Thoracic aorta (tissue), 2 donors: ENCODE measurements at places on chromosomes 4 and X.

- no peak for DNase-seq
Measured at GRCh38 chrX:135740681-135741149, 27.3 kb downstream of the CT45A1 start.

DNA sequence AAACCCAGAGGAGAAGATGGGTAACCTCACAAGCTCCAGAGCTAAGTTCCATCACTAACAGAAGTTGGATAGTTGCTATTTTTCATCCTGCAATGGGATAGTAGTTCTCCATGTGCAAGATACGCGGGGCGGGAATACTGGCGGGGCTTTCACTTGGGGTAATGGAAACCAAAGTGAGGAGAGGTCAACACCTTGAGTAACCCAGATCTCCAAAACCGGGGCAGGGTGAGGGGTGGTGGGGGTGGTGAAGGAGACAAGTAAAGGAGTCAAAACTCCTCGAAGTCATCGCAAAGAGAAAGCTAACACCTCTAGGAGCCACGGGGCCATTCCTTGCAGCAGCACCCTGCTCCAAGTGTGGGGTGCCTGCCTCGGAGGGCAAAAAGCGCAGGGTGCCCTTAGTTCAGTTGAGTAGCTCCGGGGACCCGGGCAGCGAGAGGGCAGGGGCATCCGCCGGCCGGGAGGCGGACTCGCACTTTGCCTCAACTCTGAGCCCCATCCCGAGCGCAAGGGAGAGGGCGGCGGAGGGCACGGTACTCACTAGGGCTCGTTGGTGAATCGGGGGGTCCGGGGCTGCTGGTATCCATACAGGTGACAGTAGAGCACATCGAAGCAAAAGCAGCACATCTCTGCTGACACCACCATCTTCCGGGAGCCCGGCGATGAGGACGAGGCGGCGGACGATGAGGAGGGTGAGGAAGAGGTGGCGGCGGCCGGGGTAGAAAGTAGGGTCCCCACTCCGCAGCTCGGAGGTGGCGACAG is 645 bp downstream of the AMMECR1 start:
- DNase-seq: no peak

DNA sequence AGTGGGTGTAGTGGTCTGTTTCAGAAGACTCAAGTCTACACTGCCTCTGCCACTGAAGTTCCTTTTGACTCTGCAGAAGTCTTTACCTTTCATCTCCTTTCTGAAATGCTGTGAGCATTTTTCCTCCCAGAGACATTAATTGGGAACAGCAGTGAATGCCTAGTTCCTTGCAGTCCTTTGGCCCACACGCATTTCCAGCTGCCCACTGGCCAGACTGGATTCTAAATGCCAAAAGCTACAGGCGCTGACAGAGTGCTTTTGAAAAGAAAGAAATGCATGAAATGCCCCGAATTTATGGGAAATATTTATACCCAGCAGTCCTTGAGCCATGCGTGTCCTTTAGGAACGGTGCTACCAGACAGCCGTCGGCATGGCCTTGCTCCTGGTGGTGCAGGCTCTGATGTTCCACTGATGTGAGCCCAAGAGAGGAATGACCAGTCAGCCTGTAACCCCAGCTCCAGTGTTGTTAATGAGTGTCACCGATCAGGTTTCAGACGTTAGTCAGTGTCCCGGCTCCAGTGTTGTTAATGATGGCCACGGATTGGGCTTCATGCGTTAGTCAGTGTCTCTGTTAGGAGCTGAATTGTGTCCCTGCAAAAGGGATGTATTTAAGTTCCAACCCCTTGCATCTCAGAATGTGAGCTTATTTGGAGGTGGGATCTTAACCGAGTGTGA is 132.6 kb downstream of the TBL1X start:
- DNase-seq: no peak

- DNase-seq: no peak
Measured at GRCh38 chrX:46626566-46626965, 53.0 kb downstream of the CHST7 start.

GRCh38 chr4:175035905-175036304 is 117.7 kb downstream of the ADAM29 start:
- no peak for DNase-seq

DNA sequence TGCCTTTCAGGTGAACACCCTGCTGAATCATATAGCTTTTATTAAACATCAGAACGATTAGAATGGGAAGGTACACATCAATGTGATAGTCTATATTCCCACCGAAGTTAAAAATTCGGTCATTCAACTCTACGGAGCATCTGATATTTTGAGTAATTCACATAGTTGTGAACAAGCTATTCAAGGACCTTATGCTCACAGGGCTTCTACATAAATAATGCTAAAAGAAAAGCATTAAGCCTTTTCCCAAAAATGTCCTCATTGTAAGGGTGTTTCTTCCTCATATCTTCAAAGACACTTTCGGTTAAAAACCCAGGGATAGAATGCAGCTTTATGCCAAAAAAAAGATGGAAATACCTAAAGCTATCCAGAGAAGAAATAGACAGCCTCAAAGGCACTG is 79.7 kb upstream of the EDNRA start:
- DNase-seq: no peak

- no peak for DNase-seq
Measured at GRCh38 chrX:77514177-77514576, 67.0 kb downstream of the FGF16 start.

DNA sequence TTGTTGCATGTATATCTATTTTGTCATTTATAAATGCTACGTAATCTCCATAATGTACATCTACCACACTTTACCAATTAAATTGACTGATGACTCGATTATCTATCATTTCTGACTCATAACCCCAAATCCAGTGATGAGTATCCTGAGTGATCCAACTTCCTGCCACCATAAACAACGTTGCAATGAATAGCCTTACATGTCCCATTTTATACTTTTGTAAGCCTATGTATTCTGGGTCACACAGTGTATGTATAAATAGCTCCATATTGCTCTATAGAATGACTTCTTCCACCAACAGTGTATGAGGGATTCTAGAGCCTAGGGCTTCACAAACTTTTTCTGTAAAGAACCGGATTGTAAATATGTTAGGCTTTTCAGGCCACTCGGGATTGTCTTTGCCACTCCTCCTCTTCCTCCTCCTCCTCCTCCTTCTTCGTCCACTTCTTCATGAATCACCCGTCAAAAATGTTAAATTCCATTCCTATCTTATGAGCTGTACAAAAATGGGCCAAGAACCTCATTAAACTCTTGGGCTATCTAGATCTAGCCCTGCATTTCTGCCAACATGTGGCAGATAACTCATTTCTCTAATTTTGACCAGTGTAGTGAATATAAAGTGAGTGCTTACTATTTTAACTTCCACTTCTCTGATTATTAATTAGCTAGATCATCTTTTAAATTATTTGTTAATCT is 672.2 kb upstream of the AMOT start:
- DNase-seq: no peak

- no peak for DNase-seq
Measured at GRCh38 chr4:157706155-157706554, 466.7 kb downstream of the GASK1B start.

- DNase-seq: no peak
Measured at GRCh38 chr4:24915121-24915922, 2.5 kb upstream of the CCDC149 start.

DNA sequence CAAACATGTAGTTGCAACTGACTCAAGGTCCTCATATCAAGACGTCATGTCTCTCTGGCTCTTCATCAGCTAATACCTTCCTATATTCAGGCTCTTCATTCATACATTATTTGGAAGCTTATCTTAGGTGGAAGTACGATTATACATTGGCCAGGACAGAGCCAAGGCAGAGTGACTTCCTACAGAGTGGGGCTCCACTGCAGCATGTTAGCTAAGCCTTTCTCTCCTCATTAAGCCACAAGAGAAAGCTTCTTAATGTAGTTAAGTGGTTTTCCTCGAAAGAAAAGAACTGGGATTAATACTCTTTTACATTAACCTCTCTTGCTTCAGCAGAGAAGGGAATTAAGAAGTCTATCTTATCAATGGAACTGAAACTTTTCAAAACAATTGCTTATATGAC is 15.0 kb downstream of the C4orf33 start:
- no peak for DNase-seq

GRCh38 chrX:107000013-107000515 is at the start of gene MORC4:
TSS of gene MORC4 (minus strand) at chrX:107000212. CDS start at chrX:106999969, 243 bp downstream.
- peak; percentile 18 for DNase-seq

DNA sequence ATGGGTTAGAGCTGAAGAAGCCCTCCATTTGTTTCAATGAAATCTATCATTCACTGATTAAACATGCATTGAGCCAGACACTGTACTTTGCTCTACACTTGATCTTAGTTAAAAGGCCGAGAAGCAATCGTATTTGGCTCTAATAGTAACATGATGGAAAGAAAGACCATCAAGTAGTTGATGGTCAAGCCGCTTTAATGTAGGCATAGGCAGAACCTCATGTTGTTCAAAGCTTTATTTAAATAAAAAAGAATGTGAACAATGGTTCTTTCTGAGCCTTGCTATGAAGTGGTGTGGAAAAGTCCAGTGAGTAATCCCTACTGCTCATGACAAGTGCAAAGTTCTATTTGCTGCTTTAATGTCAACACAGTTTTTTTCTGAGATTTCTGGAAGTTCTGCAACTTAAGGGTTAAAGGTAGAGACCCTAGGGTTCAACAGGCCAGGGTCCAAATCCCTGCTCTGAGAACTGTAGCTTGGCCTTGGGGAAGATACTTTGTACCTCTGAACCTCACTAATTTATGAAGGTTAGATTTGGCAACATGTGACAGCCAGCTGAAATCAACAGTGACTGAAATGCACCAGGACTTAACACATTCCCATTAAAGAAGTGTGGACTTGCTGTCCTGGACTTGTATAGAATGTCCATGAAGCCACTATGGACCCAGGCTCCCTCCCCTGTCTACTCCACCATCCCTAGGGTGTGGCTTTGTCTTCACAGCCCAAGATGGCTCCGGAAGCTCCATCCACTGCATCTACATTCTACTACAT is 17.9 kb upstream of the LAP3 start:
- no peak for DNase-seq

GRCh38 chr4:11904846-11905739 is 476.4 kb upstream of the HS3ST1 start:
- no peak for DNase-seq

DNA sequence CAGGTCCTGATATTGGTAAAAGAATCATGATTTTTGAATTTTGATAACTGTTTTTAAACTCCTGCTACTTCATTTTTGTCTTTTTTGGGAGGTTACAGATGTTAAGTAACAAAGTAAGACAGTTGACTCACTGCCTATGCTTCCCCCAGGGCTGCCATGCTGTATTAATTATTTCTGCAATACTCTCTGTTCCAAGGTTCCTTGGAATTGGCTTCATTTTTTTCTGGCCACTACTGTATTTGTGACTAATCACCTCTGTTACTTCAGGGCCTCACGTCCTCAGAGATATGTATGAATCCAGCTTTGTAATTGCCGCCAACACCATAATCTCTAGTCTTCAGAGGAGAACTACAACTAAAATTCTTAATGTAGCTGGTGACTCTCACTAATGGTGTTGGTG is 1729.3 kb downstream of the C4orf33 start:
- no peak for DNase-seq

- DNase-seq: no peak
Measured at GRCh38 chr4:26877961-26878360, 17.3 kb downstream of the STIM2 start.

DNA sequence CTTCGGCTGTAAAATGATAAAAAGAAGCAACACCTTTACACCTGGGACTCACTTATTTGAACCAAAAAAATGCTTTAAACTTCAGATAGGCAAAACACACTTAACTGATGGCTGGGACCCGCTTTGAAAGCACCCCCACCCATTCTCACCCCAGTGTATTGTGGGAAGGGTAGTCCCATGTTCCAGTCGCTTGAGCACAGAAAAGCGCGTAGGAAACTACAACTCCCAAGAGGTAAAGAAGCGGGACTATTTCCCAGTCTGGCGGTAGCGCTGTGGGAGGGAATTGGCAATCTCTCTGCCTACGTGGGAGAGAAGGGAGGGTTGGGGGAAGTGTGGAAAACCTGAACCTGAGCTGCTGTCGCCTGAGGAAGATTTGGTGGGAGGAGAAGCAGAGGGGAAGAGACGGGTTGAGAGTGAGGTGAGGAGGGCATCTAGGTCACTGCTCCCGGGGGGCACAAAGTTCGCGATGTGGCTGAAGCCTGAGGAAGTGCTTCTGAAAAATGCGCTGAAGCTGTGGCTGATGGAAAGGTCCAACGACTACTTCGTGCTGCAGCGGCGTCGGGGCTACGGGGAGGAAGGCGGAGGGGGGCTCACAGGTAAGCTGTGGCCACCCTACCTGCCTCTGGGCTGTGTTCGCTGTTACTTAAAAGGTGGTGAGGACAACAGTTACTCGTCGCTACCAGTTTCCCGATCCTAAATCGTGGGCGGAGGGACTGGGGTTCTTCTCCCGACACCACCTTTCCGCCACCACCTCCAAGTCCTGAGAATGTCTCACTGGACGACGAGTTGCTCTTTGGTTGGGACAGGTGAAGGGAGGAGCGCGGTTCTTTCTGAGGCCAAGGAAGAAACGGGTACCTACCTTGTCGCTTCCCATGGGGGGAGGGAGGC is at the start of gene TBC1D8B:
Gene TBC1D8B, plus strand, starts transcription at position 286 of the 888 bp plus-strand sequence. Its CDS starts 181 bp downstream, at position 467.
- peak; percentile 15 for DNase-seq

GRCh38 chr4:2288051-2288541 is 26.2 kb upstream of the MXD4 start:
- no peak for DNase-seq

- DNase-seq: no peak
Measured at GRCh38 chr4:175752664-175753063, 59.4 kb downstream of the GPM6A start.

DNA sequence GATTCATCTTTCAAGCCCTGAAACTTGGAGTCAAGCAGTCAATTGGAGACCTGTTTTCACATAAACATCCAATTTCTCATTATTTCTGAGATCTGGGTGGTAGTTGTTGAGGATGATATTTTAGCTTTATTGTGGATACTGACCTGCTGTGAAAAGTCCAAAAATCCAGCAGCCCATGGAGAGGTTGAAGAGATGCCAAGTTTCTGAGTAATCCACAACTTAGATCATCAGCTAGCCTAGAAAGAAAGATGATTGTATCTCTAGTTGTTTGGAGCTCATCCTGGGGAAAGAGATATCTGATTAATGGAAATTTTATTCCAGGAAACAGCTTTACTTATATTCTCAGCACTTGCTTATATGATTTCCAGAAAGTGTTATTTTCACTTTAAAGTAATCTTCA is 48.6 kb upstream of the DCX start:
- no peak for DNase-seq

GRCh38 chr4:139890816-139891215 is 225.2 kb downstream of the MGST2 start:
- DNase-seq: no peak
